Endothelial cell of umbilical vein (primary cell): ENCODE measurements at places on chromosomes 3 and 15. TPM values are rescaled to one million over a fixed set of nuclear protein-coding genes. Genes with fewer than 3 reads are reported as not detected.
A peak's percentile ranks its signal among the peaks of the same experiment; 100 is the strongest.

MPI gene
- total RNA-seq = 27.7 and 36.3 TPM in 2 replicates

VGLL3 gene
- 4.2 and 6.0 TPM in 2 replicates for total RNA-seq

PML gene
- 77.4 and 79.6 TPM in 2 replicates for total RNA-seq

GOLGA8J gene
- 0.35 TPM in 1 of 2 replicates, not detected in the other for total RNA-seq

HOMER2 gene
- 0.60 and 0.97 TPM in 2 replicates for total RNA-seq

SEMA6D gene
- total RNA-seq = 22.5 and 26.7 TPM in 2 replicates

CHL1 gene
- not detected in 2 replicates for total RNA-seq

CSPG4 gene
- not detected in 2 replicates for total RNA-seq

- DNase-seq = peak; percentile 87
Measured at GRCh38 chr3:10224794-10225665, 23.2 kb upstream of the TATDN2 start.

DNA sequence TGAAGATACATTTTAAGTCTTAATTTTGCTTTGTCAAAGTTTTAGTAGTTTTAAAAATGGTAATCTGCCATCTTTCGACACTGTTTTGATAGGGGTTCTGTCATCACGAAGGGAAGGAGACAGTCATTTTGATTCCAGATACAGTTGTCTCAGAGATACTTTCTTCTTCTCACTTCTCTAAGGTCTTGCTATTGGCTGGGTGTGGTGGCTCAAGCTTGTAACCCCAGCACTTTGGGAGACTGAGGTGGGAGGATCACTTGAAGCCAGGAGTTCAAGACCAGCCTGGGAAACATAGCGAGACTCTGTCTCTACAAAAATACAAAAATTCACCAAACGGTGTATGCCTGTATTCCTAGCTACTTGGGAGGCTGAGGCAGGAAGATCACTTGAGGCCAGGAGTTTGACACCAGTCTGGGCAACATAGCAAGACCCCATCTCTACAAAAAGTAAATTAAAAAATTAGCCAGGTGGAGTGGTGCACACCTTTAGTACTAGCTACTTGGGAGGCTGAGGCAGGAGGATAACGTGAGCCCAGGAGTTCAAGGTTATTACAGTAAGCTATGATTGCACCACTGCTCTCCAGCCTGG, 3.3 kb downstream of the RAB8B start:
- no peak for DNase-seq

DNA sequence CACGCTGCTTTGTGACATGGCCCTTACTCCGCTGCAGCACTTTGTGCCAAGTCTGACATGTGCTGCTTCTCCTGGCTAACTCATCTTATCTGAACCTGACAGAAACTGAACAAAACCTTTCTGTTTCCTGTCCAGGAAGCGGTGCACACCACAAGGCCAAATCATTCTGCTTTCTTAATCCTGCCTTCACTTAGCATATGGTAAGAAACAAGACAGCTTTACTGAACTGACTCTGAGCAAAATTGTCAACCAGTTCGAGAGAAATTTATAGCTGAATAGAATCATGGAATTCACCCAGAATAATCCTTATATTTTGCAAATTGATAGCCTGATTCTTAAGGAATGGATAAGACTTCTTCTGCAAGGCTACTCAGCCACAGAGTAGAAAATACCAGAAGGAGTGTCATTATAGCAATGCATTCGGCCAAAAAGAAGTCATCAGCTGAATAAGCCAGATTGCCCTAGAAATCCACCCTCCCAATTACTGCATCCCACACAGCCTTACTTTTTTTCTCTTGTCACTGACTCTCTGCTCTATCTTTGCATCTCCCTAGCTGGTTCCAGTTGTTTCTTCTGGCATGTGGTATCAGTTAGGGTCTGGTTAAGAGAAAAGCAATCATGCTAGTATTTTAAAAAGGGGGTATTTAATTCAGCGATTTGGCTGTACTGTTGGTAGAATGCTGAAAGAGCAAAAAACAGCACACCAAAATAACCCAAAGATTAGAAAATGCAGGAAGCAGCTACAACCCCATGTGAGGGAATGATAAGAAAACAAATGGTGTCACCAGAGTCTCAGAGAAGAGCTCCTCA, 41.6 kb upstream of the STRIT1 start:
- peak; percentile 80 for DNase-seq

GRCh38 chr3:58325525-58325992, 7.1 kb upstream of the PXK start:
- DNase-seq = peak; percentile 70

GRCh38 chr3:71454512-71455403, 128.8 kb downstream of the FOXP1 start:
- no peak for DNase-seq

DNA sequence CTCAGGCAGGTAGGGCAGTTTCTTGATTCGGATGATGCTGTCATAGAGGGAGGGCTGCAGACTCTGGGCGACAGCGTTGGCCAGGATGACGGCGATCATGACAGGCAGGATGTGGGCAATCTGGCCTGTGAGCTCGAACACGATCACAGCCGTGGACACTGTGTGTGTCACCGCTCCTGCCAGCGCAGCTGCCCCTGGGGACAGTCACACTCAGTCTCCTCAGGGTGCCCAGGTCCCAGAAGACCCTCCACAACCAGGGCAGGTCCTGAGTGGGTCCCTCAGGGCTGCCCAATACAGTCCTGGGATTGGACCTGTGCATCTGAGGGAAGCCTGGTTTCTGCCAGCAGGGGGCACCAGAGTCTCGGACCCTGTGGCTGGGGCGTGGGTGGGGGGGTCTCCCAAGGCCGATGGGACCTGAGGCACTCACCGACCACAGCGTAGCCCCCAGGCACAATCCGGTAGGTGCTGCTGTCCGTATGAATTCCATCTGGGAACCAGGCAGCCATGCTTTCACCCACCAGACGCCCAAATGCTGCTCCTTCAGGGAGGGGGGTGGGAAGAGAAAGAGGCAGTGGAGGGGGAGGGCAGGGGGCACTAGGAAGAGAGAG, 7.2 kb downstream of the CLCN2 start:
- peak; percentile 37 for DNase-seq

DNA sequence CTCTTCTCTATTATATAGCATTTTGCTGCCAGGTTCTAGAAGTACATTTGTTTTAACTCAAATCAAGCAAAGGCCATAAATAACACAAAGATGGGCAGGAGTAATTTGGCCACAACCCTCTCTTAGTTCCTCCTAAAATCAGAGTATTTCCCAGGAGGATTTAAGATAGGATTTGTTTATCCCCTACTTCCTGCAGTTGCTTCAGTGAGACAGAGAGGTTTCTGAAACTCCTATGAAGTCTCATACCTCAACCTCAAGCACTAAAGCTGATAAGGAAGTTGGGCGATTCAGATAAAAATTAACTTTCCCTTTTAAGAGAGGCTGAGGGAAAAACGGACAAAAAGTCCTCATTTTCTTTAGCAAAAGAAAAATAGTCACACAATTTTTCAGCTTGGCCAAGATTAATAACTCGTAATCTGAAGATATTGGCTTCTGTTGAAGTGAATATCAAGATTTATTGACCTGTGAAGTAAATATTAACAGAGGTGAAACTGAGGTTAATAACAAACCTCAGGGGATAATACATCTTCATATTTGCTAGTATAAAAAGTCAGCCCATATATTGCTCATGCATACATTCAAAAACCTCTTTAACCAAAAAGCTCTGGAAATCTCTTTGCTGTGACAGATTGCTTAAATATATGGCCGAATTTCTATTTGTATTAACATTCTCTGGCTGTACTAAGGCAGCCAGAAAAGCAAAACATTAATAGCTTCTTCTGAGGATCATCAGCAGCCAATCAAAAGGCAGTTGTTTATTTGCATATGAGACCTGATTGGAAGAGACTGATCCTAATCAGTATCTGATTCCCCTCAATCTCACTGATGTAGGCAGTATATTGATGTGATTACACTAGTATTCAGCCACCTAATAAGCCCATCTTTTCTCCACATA, 90.6 kb upstream of the GADL1 start:
- DNase-seq = peak; percentile 13

- peak; percentile 69 for DNase-seq
Measured at GRCh38 chr3:48232734-48233133, 8.2 kb upstream of the ZNF589 start.

DNA sequence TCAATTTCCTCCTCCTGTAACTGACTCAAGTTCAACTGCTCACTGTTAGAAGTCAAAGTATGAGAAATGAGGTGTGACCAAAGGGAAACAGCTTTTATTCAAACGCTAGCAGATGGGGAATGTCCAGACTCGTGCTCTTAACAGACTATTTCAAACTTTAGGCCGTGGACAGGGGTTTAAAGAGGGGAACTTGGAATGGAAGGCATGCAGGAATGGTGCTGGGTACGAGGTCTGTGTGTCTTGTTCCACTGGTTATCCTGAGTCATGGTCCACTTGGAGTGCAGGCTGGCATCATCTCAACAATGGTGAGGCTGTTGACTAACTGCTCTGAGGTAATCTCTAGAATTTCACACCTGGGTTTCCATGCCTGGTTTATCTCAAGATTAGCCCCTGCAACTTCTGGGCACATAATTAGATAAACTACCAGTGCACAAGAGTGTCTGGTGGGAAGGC, 22.9 kb upstream of the DNAAF4 start:
- DNase-seq = no peak

DNA sequence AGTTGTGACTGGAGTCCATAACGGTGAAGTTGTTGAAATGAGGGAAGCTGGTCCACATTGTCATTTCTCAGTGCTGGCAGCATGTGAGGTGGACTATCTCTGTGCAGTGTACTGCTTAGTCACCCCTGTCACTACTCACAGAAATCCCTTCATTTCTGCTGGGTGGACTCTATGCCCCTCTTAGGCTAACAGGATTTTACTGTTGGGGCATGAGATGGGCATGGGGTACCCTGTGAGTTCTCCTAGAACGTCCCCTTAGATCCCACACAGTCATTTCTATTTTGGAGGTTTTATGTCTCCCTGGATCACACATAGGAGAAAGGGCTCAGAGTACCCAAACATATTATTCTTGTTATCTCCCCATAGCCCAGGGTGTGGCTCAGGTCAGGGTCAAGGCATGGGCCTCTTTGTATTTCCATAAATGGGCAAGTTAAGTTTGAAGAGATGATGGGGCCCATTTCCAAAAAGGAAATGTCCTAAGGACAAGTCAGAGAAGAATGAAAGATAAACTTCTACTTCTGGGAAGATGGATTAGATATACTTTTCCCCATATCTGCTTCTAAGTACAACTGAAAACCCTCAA, 15.2 kb downstream of the P2RY1 start:
- no peak for DNase-seq

- no peak for DNase-seq
Measured at GRCh38 chr3:149701206-149701976, 43.6 kb upstream of the WWTR1 start.

- DNase-seq = no peak
Measured at GRCh38 chr3:133803469-133803868, 2.1 kb upstream of the SRPRB start.

- peak; percentile 11 for DNase-seq
Measured at GRCh38 chr3:112126511-112126911, 6.5 kb downstream of the GCSAM start.

DNA sequence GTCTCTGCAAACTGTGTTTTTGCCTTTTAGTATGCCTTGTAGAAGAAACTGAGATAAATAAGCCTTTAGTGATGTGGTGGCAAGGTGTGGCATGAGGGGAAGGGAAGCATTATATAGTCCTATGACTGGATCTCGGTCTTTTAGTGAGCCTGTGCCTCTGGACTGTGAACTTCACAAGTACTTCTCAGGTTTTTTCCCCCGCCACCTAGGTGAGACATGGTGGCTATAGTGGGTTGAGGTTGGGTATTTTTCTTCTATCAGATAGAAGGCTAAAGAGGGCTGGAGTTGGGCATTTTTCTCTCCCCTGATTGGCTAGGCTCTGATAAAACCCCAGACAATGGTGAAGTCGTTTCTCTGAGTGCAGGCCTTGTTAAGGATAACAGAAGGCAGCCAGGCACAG, 38.7 kb upstream of the ZFAND6 start:
- DNase-seq = no peak

DNA sequence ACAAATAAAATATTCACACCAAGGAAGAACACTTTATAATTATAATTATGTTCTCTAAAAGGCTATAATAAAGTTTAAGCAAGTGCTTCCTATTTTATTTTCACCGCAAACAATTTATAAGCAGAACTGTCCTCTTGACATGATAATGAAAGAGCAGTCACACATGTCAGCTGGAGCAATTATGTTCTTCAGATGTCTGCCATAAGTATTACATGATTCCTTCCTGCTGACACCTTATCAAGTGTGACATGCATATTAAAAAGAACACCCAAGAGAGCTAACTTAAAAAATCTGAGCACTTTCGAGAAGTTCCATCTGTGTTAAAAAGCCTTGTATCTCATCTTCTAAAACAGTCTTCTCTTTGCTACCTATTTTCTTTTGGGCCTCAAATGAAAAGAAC, 249.5 kb downstream of the SQOR start:
- no peak for DNase-seq

DNA sequence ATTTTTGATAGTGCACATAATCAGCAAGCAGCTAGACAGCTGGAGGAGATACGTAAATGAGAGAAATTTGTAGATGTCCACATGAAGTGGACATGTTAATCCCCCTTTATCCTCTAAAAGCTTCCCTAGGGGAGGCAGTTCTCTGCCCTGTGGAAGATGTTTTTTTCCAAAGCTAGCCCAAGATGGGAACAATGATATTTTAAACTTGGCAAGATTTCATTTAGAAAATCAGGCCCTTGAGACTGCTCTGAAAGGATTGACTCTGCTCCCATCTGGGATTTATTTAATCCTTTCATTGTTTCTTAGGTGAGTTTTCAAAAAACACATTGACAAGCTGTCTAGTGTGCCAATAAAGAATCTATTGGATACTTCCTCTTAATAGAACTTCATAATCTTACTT, 92.0 kb downstream of the SYNPR start:
- no peak for DNase-seq
